ENCODE measurements at places on chromosomes 4 and X. TPM values are rescaled to one million over a fixed set of nuclear protein-coding genes. Genes with fewer than 3 reads are reported as not detected.

FDCSP gene
- polyA plus RNA-seq: not detected

PRR32 gene
- not detected for polyA plus RNA-seq

PARM1 gene
- polyA plus RNA-seq: 1.3 TPM

HPGD gene
- 18.7 TPM for polyA plus RNA-seq

FMR1NB gene
- not detected for polyA plus RNA-seq

Measured in neural cell (in vitro differentiated cells).